BJ (cell line): ENCODE measurements at places on chromosomes 1 and 21. TPM values are rescaled to one million over a fixed set of nuclear protein-coding genes. Genes with fewer than 3 reads are reported as not detected.

The OR10K1 gene
- not detected in 2 replicates for polyA plus RNA-seq

The ACTL8 gene
- polyA plus RNA-seq = 0.07 TPM in 2 replicates

- no peak for DNase-seq
Observed at GRCh38 chr1:49436865-49437264, 586.9 kb downstream of the AGBL4 start.

The MLLT11 gene
- 4.1 and 6.5 TPM in 2 replicates for polyA plus RNA-seq

DNA sequence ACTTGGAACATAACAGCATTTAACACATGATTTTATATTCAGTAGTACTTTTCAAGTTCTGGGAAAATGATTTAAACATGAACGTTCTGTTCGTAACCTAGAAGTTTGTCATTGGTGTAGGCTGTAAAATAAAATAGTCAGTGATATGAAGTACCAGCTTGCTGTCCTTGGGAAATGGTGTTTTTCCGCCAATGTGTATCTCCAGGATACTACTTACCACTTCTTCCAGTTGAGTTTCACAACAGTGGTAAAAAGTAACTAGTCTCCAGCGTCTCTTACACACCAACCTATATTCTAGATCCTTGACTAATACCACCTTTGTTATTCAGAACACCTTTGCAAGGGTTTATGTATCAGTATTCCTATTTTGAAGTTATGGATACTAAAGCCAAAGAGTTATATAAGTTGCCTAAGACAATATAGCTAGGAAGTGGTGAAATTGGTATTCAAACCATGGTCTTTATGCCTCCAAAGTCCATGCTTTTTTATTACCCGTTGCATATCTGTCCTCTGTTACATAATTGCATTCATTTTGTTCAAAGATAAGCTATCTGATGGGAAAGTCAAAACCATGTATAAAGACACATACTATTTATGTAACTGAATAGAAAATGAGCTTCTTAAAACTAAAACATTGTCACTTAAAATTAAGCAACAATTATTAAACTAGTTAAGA is 43.1 kb downstream of the HOOK1 start:
- no peak for DNase-seq

The KCNK1 gene
- 2.7 and 3.0 TPM in 2 replicates for polyA plus RNA-seq

DNA sequence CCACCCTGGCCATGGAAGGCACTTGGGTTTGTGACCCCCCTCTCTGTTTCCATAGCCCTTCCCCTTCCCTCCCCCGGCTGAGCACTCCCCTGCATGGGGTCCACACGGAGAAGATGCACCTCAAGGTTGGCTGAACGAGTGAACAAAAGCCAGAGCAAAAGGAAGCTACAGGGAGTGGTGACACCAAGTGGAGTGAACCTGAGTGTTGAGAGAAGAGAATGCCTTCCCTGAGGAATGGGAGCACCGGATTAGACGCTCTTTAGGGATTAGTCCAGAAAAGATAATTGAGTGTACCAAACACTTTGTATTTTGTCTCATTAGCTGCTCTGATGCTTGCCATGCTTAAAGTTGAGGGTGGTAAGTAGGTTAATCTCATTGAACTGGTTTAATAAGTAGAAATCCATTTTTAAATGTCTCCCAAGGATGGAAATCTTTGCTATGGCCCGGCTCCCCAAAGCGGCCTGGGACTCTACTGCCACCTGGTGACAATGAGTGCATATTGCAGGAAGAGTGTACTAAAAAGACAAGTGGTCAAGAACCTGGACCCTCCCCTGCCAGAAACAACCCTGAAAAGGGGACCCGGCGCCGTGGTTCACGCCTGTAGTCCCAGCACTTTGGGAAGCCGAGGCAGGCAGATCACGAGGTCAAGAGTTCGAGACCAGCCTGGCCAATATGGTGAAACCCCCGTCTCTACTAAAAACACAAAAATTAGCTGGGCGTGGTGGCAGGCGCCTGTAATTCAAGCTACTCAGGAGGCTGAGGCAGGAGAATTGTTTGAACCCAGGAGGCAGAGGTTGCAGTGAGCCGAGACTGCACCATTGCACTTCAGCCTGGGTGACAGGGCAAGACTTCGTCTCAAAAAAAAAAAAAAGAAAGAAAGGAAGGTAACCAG is 150.6 kb upstream of the ZC3H12A start:
- DNase-seq = no peak

GRCh38 chr1:17826165-17826488 is 71.0 kb downstream of the ACTL8 start:
- DNase-seq = no peak

DNA sequence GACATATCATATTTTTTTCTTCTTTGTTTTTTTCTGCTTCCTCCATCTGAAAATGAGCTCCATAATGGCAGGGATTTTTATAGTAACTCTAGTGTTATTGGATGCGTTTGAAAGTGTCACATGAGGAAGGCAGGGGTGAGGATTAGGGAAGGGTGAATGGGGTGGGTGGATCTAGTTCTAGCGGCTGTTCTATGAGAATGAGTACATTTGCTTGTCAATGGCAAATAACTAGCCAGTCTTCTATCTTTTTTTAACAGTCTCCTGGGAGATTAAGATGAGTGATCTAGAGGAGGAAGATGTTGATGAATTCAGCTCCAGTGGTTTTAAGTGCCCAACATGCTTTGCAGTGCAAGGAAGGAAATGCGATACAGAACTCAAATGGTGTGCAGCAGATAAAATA is 5.8 kb downstream of the OR14I1 start:
- no peak for DNase-seq

- DNase-seq = no peak
Observed at GRCh38 chr1:29703596-29704370, 467.5 kb downstream of the PTPRU start.

The ADAM30 gene
- polyA plus RNA-seq = not detected in 2 replicates

DNA sequence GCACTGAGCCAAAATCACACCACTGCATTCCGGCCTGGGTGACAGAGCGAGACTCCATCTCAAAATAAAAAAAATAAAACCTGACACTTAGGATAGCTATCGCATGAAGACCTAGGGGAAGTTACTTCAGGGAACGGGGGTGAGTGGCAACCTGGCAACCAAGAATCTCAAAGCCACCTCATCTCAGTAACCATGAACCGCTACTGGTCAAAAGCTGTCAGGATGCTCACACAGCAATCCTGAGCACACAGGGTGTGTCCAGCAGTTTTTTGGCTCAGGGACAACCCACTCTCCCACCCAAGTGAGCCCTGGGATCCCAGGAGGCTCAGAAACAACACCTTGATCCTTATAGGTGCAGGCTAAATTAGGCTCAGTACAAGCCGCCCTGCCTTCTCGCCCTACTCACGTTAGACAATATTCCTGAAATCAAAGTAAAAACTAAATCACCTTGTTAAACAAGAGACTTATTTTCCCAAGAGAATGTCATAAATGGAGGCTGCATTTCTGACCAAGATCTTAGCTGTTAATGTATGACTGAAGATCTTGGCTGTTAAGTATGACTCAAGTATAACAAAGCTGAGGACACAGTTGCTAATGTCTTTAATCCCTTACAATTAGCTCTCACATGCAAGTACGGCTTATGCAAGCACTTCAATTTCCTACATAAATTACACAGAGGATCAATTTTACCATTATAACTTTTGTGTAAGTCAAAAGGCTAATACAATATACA is 48.3 kb upstream of the NADK start:
- no peak for DNase-seq

The SAMD11 gene
- polyA plus RNA-seq = 6.3 and 10.0 TPM in 2 replicates

GRCh38 chr1:233261206-233261605 is 34.3 kb downstream of the PCNX2 start:
- no peak for DNase-seq

GRCh38 chr1:208535511-208535910 is 291.3 kb upstream of the PLXNA2 start:
- DNase-seq = no peak

DNA sequence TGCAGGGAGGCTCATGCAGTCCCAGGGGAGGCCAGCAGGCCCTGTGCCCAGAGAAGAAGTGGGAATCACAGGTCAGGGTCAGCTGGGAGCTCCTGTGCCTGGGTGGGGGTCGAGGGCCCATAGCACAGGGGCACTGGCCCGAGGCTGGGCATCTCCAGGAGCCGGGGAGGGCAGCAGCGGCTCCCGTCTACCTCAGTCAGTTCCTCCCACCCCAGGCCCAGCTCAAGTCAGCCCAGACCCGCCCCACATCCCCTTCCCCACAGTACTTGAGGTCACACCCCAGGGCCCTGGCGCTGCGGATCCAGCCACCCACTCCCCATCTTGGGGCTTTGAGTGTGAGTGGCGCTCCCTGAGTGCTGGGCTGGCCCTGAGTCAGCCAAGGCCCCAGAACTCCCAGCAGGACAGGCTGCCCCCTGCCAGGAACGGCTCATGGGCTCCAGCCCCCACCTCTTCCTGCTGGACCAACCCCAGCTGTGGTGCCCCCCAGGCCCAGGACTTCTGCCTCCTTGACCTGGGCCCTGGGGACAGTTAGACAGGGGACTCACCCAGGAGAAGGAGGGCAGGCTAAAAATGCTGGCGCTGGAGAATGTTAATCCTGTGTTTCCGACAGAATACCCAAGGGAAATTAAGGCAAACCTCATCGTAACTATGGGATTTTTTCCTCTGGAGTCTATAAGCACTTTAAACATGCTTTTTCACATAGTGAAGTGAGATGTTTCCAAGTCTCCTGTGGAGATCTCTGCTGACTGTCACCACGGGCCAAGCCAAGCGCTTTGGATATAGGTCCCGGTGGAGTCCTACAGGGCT is 68.8 kb upstream of the COL6A1 start:
- DNase-seq = no peak

- DNase-seq = no peak
Observed at GRCh38 chr1:56531624-56532349, 47.6 kb downstream of the PLPP3 start.

DNA sequence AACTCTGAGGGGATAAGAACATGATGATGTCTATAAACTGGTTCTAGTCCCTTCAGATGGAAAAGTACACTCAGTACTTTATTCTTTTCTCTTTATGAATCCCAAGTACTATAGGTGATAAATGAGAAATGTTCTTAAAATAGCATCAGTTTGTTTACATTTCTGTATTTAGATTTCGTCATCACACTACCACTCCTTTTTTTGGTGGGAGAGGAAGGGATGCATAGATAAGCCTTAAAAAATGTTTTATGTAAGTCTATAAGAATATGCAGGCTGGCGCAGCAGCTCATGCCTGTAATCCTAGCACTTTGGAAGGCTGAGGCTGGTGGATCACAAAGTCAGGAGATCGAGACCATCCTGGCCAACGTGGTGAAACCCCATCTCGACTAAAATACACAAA is 144.8 kb downstream of the USP25 start:
- no peak for DNase-seq

GRCh38 chr1:55420026-55420425 is 204.9 kb upstream of the USP24 start:
- DNase-seq = no peak

DNA sequence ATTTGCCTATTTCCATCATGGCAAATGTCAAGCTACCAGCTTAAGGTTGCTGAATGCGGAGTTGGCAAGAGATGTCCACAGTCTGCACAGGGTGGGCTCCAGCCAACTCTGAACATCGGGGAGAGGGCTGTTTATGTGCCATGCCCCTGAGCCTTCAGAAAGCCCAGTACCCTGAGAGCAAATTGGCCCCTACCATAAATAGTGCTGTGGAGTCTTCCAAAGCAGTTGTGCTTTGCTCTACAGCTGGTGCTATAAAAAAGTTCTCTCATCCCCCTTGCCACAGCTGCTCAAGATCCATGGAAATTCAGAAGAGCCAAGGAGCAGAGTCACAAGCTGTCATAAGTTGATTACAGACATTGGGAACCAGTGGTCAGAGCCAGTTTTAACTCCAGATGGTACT is 85.6 kb upstream of the CLDN14 start:
- no peak for DNase-seq

- no peak for DNase-seq
Observed at GRCh38 chr1:182785181-182785580, 4.4 kb upstream of the NPL start.

DNA sequence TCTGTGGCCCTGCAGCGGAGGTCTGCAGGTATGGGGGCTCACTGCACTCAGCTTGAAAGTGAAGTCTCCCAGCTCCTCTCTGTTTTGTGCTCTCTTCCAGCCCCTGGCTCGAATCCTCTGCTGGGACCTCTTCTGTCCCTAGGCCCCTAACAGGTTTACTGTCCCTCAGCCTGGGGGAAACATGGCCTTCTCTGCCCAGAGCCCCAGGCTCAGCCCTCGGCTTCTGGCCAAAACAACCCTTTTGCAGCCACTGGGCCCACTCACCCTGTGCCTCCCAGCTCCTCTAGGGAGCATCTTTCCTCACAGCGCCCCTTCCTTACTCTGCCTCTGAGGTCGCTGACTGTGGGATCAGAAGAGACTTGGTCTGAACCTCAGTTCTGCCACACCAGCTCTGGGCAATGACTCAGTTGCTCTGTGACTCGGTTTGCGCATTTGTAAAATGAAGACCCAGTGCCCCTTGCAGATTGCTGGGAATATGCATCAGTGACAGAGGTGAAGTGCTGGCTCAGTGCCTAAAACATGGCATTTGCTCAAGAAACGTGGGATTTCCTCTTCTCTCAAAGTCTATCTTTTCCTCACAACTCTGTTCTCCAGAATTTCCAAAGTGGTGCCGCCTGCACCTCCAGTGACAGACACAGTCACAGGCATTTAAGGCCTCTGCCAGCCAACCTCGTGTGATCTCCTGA is 26.5 kb upstream of the TENT5C start:
- DNase-seq = no peak

DNA sequence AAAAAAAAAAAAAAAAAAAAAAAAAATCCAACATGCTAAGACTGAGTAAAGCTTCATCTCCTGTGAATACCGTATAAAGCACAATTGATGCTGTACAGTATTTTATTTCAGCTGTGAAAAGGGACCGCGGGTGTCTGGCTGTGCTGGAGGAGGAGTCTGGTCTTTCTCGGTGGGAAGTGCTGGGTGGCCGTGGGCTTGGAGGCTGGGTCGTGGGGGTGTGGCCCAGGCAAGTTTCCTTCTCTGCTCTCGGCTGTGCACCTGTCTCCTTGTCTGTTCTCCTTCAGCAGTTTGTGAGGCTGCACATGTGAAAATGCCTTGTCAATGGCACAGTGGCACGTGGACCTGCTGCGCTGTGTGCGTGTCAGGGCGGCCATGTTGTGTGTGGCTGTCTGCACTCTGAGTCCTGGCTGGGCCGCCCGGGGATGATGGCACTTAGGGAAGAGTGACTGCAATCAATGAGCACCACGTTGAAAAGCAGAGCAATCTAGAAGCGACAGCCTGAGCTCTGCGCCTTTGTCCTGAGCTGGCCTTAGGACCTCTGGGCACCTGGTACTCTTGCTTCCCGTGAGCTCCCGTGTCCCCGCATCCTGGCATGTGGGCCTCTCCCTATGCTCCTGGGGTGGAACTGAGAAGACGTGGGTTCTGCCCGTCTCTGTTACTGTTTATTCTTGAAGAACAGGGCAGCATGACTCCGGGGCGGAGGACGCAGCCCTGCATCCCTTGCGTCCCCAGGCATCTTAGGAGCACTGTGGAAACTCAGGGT is 14.5 kb downstream of the AGPAT3 start:
- DNase-seq = no peak

The CD52 gene
- polyA plus RNA-seq = not detected in 2 replicates

The FAM167B gene
- polyA plus RNA-seq = 3.3 and 3.5 TPM in 2 replicates

GRCh38 chr1:15332525-15332924 is 77.2 kb upstream of the EFHD2 start:
- no peak for DNase-seq
